ENCODE measurements at places on chromosomes 2 and 18.

GRCh38 chr2:95071856-95072255 is 46.3 kb downstream of the MAL start:
- no peak for DNase-seq

- no peak for DNase-seq
Measured at GRCh38 chr2:64210816-64211215, 66.6 kb upstream of the PELI1 start.

DNA sequence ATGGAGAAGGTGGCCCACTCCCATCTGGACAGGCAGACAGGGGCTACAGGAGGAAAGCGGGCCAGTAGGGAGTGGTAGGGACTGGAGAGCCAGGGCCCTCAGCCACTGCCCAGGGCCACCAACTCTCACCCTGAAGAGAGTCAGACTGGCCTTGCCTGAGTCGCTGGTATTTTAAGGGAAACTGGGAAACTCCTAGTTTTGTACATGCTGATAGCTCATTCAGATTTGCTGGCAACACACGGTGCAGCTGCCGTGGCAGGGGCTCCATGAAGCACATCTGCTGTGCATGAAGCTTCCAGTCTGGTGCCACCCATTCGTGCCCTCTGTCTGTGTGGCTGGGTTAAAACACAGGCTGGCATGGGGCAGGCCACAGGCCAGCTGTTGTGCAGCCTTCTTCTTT is 137.3 kb upstream of the GLI2 start:
- DNase-seq = no peak

GRCh38 chr2:562391-563364 is 114.5 kb downstream of the TMEM18 start:
- no peak for DNase-seq

- DNase-seq = no peak
Measured at GRCh38 chr2:118246726-118247125, 158.5 kb downstream of the INSIG2 start.

- DNase-seq = no peak
Measured at GRCh38 chr2:11753886-11754699, 7.7 kb downstream of the LPIN1 start.

DNA sequence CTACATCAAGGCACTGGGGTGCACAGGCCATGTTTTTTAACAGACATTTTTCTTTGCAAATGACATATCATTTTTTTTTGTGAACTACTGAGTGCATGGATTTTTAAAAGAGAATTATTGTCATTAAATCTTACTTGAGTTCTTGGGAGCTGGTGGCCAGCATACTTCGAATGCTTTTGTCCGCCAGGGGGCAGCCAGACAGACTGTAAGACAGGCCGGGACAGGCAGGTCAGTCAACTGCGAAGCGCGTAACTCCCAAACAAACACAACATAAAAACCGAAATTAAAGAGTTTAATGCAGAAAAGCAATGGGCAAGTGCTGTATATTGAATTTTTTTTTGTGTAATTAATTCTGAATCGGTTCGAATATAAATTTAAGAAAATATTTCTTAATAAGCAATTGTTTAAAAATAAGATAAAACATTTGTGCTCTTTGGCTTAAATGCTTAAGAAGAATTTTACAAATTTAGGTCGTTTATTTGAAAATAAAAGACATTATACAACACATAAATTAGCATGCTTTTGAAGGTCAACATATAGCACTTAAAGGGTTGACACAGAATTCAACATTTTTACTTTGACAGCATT is 142.2 kb upstream of the PXDN start:
- DNase-seq = peak; percentile 70

GRCh38 chr2:218291318-218292047 is 820 bp downstream of the TMBIM1 start:
- DNase-seq = no peak

GRCh38 chr18:30450927-30451326 is 591.6 kb downstream of the DSC3 start:
- DNase-seq = no peak

DNA sequence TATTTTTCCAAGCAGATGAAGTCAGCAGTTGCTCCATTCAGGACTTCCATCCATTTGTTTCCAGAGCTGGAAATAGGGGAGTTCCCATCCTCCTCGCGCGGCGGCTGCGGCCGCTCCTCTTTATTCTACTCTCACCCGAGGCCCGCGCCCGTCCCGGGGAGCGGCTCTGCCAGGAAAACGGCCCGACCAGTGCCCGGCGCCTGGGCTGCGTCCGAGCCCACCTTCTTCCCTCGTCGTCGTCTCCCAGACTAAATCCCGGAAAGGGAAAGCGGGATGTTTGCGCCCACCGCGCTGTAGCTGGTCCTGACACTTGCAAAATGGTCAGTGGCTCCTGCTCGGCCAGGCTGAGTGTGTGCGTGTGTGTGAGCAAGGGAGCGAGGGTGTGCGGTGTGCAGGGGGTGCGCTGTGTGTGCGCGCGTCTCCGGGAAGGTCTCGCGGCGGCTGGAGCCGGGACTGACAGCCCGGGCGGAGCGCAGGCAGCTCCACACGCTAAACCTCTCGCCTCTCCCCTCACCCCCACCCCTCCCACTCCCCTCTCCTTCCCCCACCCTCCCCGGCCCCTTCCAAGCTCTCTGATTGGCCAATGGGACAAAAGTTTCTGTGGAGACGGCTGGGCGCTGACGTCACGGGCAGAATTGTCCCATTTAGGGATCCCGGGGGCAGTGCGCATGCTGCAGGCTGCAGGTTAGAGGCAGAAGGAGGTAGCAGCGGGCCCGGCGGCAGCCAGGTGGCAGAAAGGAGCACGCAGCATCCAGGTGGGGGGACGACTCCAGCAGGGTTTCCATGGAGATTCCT is at the start of gene NOL4:
Gene NOL4, minus strand, starts transcription at position 491 of the 795 bp plus-strand sequence. CDS start 1,660 bp downstream, outside the sequence.
- DNase-seq = peak; percentile 95

GRCh38 chr18:50742952-50743351 is 76.9 kb downstream of the MRO start:
- no peak for DNase-seq

Measured in iPS DF 6.9 (cell line).